ENCODE measurements at places on chromosomes 16 and 17.

- peak; percentile 16 for DNase-seq
Observed at GRCh38 chr16:20871941-20872815, 28.0 kb downstream of the DCUN1D3 start.

DNA sequence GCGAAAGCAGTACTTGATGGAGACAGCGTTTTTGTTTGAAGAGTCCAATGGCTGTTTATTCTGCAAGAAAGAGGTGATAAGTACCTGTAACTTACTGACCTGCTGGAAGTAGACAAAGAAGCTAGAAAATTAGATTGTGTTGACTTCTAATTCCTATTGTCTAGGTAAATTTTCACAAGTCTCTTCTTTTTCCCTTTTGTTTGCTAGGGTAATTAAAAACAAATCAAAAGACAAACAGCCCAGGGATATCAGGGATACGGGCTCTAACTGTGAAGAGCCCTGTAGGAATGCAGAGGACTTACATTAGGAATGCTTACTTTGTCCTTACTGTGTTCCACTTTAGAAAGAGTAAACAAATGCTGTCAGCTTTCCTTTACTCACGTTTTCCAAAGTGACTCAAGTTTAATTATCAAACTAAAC, 7.0 kb downstream of the PSME3IP1 start:
- DNase-seq = no peak

DNA sequence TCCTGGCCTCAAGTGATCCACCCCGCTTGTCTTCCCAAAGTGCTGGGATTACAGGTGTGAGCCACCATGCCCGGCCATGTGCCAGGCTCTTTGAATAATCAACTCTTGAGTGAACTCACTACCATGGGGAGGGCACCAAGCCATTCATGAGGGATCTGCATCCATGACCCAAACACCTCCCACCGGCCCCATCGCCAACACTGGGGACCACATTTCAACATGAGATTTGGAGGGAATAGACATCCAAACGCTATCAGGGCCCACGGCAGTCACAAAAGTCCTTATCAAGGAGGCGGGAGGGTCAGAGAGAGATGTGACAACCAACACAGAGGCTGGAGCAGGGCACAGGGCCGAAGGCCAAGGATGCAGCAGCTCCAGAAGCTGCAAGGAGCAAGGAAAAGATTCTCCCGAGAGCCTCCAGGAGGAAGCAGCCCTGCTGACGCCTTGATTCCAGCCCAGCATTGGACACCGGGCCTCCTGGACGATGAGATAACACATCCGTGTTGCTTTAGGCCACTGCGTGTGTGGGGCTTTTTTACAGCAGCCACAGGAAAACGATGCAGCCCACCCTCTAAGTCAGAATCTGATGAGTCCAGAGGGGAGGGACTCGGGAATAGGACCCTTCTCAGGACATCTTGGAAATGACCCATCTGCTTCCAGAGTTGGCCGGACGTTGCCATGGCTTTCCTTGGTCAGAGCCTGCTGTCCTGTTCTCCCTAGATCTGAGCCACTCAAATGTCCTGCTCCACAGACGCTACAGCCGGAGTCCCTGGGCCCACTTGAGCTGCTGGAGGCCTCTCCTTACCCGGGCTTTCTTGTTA, 47.3 kb upstream of the CMIP start:
- no peak for DNase-seq

DNA sequence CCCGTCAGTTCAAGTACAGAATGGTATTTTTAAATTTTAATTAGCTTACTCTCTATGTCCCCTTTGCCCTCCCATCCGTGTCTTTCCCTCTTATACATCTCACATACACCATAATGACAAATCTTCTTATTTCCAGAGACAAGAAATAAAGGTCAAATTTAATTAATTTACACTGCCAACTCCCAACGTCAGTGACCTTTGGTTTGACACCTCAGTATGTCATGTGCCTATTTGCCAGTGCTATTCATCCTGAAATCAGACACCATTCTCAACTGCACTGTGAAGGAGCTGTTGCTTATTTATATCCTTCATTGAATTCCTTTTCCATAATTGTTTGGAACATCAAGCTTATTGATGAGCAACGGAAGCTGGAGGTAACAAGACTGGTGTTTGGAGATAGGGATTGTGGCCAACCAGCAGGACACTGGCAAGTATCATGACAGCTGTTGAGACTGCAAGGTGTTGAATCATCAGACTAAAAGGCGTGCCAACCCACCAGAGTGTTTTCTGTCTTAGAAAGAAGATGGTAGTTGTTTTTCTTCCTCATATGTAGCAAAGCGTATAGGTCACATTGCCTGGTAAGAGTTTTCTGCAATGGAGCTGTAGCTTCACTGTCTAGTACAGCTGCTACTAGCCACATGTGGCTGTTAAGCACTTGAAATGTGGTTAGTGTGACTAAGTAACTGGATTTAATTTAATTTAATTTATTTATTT, 12.5 kb downstream of the CALCOCO2 start:
- no peak for DNase-seq

- no peak for DNase-seq
Observed at GRCh38 chr17:44902135-44902760, 3.0 kb upstream of the EFTUD2 start.

- no peak for DNase-seq
Observed at GRCh38 chr17:36107660-36108059, 4.0 kb downstream of the CCL4 start.

- no peak for DNase-seq
Observed at GRCh38 chr17:31224366-31224765, 72.7 kb downstream of the OMG start.

DNA sequence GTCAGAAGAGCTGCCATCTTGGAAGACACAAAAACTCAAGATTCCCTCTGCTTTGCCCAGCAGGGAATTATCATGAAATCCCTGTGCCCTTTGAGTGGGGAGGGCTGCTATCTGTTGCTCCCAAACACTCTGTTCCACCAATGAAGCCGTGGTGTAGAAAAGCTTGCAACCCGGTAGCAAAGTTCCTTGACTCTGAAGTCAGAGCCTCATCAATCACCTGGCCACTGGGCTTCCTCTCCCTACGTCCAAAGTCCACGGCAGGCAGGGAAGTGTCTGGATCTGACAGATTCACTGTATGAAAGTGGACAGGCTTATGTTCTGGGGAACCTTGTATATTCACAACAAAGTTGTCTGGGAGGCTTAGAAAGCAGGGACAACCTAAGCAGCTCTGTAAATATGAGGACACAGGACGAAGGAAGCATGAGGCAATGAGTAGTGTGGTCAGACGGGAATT, 343.3 kb downstream of the SLC39A11 start:
- DNase-seq = no peak

DNA sequence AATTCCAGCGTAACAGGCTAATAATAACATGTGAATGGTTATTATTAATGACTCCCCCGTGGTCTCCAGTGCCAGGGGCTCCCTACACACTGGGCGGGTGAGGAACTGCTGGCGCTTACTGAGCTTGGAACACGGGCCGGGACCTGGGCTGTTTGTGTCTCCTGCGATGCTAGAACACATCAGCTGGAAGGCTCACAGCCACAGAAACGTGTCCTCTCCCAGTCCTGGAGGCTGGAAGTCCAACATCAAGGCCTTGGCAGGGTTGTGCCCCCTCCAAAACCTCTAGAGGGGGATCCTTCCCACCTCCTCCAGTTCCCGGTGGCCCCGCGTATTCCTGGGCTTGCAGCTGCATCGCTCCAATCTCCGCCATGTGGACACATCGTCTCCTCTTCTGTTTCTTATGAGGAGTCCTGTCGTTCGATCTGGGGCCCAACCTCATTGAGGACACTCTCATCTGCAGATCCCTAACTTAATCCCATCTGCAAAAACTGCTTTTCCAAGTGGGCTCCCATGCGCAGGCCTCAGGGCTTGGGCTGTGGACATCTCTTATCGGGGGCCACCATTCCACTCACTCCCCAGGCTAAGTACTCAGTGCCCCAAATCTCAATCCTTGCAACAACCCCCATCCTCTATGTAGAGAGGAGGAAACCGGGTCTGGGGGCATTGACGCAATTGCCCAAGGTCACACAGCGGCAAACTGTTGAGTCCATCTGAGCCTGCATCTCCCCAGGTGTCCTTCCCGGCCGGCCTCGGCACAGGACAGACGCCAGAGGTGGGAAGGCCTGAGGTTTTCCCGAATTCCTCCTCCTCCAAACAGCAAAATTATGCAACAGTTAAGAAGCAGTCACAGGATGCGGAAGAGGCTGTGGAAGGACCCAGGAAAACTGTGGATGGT, 193.9 kb downstream of the IRF8 start:
- no peak for DNase-seq

DNA sequence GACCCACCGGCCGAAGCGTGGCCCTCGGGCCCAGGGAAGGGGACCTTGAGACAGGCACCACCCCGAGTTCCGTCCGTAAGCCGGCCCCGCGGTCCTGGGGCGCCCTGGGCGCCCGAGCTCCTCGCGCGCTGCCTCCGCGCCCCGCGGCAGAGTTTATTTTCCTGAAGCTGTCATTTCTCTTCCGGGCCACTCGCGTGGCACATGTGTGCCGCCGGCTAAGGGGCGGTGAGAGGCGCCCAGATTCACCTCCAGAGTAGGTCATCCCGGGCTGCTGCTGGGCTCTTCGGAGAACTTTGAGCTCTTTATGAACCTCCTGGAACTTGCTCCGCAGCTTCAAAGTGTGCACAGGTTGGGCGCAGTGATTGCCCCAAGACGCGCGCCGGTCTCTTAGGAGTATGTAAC, 489 bp downstream of the ZC3H18 start:
- peak; percentile 37 for DNase-seq

- DNase-seq = no peak
Observed at GRCh38 chr16:63458846-63459245, 1422.6 kb upstream of the CDH8 start.

DNA sequence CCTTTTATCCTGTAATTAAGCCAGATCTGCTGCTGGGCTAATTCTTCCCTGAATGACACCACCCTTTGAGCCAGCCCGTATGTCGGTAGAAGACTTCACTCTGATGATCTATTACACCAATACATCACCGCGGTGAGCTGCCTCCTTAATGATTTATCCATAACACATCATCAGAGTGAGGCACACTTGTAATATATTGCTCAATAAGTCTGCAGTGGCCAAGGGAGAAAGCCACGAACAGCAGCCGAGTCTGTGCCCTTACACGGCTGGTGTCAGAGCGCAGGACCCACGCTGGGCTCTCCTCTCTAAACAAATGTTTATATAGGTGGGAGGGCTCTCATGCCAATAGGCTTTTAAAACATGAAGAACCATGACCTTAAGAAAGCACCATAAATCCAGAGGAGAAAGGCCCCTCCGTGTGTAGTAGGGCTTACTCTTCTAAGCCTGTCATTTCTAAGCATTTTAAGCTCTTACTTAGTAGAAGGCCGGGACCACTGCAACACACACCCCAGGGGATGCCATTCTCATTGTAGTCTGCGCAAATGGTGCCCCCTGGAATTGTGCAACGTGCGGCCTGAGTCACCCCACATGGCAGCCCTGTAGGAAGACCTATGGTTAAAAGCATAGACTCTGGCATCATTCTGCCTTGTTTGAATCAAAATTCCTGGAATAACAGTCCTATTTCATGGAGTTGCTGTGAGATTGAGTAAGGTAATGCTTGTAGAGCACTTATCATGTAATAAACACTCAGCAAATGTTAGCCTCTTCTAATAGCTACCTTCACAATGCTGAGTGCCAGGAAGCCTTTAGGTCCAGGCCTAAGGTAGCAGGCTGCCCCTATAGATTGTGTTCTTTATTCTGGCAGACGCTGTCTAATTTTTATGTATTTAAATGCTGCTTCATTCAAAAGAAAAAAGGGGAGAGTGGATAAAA, 26.1 kb downstream of the MRPS23 start:
- DNase-seq = peak; percentile 80

- DNase-seq = no peak
Observed at GRCh38 chr17:72599891-72600290, 479.1 kb downstream of the SOX9 start.

- DNase-seq = no peak
Observed at GRCh38 chr17:71845337-71845736, 275.5 kb upstream of the SOX9 start.

GRCh38 chr16:85293904-85294642, 181.8 kb upstream of the CIBAR2 start:
- no peak for DNase-seq

- peak; percentile 60 for DNase-seq
Observed at GRCh38 chr17:57294629-57295501, 38.5 kb downstream of the MSI2 start.

GRCh38 chr17:43445009-43445589, 38.7 kb upstream of the DHX8 start:
- no peak for DNase-seq

DNA sequence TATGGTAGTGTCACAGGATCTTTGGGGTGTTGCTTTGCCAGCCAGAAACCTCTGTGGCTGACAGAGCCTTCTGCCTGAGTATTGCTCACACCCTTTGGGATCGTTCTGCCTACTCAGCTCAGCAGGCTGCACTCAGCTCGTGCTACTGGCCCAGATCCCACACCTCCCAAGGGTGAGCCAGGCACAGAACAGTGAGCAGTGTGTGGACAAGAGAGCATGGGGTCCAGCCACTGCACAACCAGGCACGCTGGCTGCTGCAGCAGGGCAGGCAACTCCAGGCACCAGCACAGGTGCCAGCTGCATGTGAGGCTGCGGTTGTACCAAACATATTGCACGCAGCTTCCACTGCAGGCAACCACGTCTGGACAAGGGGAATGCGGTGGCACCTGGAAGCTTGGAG, 84.9 kb downstream of the CYB561 start:
- no peak for DNase-seq

DNA sequence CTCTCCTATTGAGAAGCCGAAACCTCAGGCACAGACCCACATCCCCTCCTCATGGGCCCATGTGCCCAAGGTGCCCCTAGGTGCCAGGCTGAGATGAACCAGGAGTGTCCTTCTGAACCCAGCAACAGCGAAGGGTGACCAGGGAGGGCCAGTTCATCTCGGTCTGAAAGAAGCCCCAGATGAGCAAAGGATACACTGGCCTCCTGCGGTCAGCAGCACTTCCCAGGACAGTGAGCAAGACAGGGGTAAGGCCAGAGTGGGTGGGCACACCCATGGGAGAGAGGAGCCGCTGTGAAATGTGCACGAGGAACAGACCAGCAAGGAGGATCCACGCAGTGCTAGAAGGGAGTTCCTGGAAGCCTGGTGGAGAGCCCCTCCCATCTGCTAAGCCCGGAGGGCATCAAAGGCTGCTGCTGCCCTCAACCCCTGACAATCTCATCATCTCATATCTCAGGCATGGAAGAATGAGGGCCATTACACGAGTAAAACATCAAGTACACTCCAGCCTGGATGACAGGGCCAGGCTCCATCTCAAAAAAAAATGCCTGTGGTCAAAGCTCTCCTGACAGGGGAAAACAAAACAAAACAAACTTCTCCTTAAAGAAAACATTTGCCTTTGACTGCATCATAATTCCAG, 3.3 kb upstream of the HBZ start:
- DNase-seq = no peak

DNA sequence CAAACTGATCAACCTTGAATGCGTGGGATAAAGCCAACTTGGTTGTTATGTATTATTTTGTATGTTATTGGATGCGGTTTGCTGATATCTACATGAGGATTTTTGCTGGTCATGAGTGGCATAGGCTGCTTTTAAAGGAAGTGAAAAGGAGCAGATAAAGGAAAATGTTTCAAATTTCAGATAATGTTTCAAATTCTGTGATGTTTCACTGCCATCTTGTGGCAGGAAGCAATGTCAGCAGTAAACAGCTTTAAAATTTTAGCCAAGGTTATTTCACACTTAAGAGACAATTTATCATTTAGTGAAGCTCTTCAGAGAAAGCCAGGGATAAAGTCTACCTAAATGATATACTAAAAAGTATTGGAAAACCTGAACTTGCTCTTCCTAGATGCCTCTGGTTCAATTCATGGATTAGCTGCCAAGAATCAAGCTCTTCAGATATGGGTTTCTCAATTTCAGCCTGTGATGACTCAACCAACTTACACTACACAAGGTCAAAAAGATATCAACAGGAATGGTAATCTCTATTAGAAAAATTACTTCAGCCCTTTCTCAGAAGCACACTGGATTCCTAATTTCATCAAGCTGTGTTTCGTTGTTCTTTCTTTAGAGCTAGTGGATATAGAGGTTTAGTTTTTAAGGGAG, 136.0 kb upstream of the C17orf78 start:
- DNase-seq = peak; percentile 24
